AG04449 (cell line): ENCODE measurements at places on chromosomes 16 and 17.

DNA sequence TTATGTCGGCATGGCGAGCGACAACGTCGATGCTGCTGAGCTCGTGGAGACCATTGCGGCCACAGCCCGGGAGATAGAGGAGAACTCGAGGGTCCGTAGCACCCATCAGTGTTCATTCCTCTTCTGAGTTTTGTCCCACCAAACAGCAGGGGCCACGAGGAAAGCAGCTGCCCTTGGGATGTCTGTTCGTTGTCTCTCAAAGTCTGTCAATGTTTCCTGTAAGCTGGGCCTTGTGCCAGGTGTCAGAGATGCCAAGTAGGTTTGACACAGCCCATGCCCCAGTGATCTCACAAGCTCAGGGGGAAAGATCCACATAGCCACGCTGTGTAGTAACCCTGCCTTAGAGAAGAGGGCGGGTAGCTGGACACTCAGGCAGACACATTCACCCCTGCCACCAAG, 22.6 kb downstream of the NTAN1 start:
- no peak for DNase-seq

- no peak for DNase-seq
Measured at GRCh38 chr16:12455287-12455798, 348.3 kb downstream of the CPPED1 start.

- DNase-seq: no peak
Measured at GRCh38 chr16:64352246-64352645, 769.6 kb downstream of the CDH11 start.

DNA sequence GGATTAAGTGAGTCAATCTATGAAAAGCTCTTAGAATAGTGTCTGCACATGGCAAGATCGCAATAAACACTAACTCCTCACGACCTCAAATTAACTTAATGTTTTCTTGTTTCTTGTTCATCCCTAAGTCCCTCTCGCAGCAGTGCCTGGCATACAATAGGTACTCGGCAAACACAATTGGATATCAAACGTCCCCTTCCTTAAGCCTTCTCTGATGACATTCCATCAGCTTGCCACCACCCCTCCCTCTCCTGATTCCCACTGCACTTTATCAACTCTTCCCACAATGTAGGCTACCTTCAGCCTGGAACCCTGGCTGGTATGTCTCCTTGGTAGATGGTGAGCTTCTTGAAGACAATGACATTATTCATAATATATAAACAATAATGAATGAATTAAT, 33.3 kb downstream of the CCDC42 start:
- no peak for DNase-seq

DNA sequence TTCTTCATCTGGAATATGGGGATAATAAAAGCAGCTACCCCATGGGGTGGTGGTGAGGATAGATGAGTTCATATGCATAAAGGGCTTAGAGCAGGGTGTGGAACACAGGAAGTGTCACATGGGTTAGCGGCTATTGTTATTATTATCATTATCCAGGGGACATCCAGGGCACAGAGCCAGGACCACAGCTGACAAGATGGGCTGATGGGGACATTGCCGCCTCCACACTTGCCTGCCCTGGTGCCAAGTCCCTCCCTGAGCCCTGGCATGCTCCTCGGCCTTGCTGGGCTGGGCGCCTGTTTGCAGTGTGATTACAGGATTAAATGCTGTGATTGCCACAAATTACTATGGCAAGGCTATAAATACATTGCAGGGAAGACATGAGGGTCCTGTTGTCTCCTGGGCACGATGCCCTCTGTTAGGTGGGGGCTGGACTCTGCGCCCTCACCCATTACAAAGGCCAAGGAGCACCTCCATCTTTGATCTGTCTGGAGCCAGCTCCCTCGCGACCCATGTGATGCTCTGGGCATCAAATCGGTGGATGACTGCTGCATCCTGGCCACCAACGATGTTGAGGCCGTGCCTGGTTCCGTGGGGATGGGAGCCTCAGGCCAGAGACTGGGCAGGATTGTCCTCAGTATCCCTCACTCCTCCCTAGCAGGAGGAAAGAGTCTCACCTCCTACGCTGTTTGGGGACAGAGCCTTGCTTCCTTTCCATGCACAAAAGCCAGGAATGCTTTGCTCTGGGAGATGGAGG, 43.2 kb downstream of the PIMREG start:
- DNase-seq: no peak

GRCh38 chr16:56424791-56425438, 430 bp downstream of the AMFR start:
- no peak for DNase-seq

GRCh38 chr17:2218426-2218825, 85.2 kb downstream of the SMG6 start:
- DNase-seq: no peak

DNA sequence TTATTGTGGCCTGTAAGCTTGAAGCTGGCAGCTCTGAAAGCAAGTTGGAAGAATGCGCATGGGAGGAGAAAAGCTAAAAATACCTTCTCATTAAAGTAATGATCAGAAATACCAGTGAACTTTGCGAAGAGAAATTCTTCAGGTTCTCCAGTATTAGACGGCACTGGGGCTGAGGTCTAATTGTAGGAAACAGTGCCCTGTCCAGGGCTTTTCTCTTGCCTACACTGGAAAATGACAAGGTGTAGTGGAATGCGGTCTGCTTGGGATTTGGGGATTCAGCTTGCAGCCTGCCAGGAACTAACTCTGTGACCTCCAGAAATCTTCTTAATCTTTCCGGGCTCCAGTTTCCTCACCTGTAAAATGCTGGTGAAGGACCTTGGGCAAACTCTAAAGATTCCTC, 53.3 kb upstream of the KCNJ16 start:
- no peak for DNase-seq

DNA sequence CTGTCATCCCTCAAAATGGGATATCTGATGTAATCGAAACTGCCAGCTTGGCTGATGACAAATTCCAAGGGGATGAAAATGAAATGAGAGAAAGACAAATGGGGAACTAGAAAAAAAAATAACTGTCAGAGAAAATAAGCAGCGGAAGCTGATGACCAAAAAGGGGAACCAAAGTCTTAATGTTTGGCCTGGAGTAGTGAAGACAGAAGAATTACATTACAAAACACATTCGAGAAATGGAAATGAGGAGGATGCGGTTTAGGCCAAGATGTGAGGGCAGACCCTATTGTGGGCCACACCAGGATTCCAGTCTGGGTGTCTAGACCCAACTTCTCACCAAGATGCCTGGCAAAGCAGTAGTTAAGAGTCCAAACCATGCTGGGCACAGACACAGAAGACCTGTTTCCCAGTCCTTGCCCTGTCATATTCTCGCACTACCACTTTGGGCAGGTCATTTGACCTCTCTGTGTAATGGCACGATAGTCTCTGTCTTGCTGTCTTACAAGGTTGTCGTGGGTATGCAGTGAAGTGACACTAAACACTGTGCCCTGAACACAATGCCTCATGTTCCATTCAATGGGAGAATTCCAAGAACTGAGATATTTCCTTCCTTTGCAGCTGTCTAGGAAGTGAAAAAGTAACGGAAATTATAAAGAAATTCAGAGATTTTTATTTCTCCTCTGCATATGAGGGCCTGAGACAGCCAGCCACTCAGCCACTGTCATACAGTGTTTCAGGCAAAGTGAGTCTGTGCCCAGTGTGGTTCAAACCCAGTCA, 12.3 kb upstream of the CCL2 start:
- no peak for DNase-seq

DNA sequence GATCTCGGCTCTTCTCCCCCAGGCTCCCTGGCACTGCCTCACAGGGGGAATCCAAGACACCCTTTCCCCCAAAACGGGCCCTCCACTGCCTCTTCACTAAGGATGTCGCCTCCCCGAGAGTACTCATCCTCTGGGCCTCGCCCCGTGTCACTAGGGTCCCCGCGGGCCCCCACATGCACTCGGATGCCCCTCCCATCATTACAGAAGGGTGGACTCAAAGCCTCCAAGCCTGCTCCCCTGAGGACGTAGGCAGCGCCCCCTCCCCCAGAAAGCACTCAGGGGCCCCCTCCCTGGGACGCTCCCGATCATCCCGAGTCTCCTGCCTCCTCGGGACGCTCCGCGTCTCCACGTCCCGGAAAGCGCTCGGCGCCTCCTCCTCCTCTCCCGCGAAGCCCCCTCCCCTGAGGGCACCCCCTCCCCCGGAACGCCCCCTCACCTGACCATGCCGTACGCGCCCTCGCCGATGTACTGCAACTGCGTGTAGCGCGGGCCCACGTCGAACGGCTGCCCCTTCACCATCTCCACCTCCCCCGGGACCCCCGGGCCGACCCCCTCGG, 338 bp downstream of the MAPK3 start:
- DNase-seq: no peak

DNA sequence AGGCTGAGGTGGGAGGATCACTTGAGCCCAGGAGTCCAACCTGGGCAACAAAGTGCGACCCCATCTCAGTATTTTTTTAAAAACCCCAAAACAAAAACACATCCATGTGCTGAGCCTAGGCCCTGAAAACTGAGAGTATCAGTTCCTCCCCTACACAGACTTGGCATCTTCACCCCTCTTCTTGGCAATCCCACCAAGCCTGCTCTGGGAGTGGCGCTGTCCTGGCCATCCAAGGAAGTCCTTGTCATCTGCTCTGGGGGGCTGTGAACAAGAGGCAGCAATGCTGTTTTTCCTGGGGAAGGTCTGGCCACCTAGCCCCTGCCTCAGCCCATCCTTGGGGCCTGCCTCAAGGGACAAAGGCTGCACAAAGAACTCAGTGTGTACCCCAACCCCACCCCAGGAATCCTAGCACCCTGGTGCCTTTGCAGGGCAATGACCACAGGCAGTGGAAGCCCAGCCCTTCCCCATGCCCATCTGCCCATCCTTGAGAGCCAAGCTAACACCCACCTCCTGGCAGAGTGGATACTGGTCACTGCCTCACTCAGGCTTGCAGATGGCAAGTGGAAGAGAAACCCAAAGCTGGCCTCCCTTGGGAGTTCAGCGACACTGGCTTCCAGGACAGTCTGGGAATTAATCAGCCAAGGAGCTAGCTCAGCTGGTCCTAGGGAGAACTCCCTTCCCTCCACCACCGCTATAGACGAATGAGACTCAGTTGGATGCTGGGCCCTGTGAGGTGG, 14.8 kb upstream of the GFOD2 start:
- no peak for DNase-seq

- no peak for DNase-seq
Measured at GRCh38 chr17:49497148-49498028, 2.3 kb downstream of the NGFR start.

- DNase-seq: no peak
Measured at GRCh38 chr17:80316431-80316830, 55.8 kb downstream of the RNF213 start.

DNA sequence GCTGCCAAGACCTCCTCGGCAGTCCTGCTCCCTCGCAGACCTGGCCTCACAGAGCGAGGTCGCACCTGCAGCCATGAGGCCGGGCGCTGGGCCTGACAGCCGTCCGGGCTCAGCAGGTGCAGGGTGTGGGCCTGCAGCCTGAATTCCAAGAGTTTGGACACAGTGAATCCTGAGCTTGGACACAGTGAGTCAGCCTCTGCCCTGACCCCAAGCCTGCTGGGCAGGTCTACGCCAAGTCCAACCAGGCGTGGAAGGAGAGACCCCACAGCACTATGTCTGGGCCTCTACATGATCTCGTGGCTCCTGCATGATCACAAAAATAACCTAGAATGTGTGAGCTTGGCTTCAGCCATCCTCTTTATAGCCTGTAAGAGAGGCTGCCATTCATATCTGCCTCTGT, 121.0 kb downstream of the C16orf95 start:
- no peak for DNase-seq

DNA sequence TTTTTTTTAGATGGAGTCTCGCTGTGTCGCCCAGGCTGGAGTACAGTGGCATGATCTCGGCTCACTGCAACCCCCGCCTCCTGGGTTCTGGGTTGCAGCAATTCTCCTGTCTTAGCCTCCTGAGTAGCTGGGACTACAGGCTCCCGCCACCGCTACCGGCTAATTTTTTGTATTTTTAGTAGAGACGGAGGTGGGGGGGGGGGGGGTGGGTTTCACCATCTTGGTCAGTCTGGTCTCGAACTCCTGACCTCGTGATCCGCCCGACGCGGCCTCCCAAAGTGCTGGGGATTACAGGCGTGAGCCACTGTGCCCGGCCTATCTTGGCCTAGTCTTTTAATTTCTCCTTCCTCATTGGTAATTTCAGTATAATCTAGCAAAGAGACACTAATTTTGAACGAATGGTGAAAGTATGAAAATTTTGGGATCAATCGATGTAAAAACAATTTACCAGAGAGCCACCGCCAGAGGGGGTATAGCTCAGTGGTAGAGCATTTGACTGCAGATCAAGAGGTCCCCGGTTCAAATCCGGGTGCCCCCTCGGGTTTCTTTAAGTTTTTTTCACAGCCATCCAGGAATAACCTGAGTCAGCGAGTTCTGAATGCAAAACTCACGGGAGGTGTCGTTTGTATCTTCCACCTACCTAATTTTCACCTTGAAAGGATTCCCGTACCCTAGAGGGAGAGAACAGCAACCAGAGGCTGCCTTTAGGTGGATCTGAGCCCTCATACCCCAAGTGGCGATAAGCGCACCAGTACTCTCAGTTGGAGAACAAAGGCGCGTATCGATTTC, 2.5 kb upstream of the LASP1 start:
- no peak for DNase-seq

- DNase-seq: no peak
Measured at GRCh38 chr16:396605-397004, 394 bp upstream of the NME4 start.

GRCh38 chr17:40511136-40511535, 9.7 kb upstream of the TNS4 start:
- no peak for DNase-seq

DNA sequence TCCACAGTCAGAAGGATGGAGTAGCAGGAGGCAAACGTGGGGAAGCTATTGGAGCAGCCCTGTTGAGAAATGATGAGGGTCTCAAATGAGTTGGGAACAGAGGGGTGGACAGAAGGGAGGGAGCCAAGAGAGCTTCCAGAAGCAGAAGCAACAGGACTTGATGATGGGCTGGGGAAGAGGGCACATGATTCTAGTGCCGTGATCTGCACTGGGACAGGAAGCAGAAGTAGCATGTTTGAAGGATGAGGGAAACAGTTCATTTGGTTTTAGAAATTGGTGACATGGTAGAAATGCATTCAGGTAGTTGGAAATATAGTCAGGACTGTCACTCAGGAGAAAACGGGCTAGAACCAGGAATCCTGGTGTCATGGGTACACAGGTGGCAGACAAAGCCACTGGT, 19.4 kb downstream of the EMP2 start:
- DNase-seq: no peak
